Stimulated activated CD4-positive, alpha-beta T cell treated with anti-CD3 and anti-CD28 coated beads, TNF-alpha, amount 100 ng/mL, for 48 hours (primary cell): ENCODE measurements at places on chromosomes 11 and 22.

DNA sequence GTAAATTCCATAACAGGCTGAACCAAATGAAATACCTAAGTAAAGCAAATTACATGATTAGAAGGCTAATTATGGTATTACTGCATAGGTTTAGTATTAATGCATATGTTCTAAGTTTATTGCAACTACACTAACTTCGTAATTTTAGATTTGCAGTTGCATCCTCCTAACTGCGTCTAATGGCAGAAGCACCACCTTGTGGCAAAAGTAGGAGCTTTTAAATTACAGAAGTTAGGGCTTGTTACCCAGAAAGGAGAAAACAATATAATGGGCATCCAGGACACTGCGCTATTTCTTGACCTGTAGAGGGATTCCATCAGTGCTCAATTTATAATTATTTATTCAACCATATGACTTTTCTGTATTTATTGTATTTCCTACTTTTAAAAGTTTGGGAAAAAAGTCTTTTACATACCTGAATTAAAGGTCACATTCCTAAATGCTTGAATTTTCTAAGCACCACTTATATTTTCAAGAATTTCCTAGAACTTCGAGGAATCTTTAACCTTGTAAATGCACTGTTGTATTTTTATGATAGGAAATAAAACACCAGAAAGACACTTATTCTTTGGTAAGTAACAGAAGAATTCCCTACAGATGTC is 16.3 kb upstream of the GPR83 start:
- DNase-seq: no peak

DNA sequence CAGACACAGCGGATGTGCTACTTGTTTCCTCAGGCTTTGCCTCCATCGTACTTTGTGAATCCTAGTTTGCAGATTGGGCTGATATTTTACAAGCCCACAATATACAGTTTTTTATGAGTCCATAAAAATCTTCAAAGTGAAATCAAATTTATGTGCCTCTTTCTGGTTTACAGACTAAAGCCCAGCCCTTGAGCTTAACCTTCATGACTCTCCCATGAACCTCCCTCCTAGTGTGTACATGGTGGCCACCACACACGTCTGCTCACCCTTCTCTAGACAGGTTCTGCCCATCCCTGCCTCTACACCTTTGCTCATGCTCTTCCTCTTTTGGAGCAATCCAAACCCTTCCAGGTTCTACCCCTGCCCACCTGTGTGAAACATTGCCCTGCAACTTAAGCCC is 129.4 kb downstream of the TENM4 start:
- no peak for DNase-seq

DNA sequence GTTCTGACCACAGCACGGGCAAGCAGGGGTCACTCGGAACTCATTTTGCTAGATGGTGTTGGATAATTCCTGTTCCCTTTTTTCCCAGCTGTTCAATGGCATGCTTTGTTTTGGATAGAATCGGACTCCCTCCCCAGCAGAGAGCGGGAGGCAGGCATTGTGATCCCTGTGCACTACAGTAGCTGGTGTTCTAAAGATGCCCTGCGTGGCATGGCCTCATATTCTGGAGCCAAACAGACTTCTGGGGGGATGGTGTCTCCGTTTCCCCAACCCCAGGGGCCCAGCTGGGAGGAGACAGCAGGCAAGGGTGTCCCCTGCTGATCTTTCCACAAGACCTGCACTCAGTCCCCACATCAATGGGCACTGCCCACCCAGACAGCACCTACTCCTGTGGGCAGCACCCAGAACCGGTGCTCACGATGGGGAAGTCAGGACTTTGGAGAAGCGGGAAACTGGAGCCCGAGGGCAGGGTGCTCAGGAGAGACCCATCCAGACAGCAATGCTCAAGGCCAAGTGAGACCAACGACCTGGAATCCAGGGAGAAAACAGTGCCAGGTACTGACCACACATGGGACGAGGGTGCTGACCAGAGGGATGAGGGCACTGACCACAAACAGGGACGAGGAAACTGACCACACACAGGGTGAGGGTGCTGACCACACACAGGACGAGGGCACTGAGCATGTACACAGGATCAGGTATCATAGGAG is 934.9 kb downstream of the BRD1 start:
- DNase-seq: no peak

GRCh38 chr11:79185351-79185750 is 255.5 kb downstream of the TENM4 start:
- DNase-seq: no peak

- DNase-seq: no peak
Observed at GRCh38 chr11:130964058-130964792, 47.9 kb upstream of the SNX19 start.

- DNase-seq: no peak
Observed at GRCh38 chr11:46669711-46670139, 30.7 kb downstream of the ARHGAP1 start.

- no peak for DNase-seq
Observed at GRCh38 chr11:40867991-40868632, 591.3 kb downstream of the LRRC4C start.

DNA sequence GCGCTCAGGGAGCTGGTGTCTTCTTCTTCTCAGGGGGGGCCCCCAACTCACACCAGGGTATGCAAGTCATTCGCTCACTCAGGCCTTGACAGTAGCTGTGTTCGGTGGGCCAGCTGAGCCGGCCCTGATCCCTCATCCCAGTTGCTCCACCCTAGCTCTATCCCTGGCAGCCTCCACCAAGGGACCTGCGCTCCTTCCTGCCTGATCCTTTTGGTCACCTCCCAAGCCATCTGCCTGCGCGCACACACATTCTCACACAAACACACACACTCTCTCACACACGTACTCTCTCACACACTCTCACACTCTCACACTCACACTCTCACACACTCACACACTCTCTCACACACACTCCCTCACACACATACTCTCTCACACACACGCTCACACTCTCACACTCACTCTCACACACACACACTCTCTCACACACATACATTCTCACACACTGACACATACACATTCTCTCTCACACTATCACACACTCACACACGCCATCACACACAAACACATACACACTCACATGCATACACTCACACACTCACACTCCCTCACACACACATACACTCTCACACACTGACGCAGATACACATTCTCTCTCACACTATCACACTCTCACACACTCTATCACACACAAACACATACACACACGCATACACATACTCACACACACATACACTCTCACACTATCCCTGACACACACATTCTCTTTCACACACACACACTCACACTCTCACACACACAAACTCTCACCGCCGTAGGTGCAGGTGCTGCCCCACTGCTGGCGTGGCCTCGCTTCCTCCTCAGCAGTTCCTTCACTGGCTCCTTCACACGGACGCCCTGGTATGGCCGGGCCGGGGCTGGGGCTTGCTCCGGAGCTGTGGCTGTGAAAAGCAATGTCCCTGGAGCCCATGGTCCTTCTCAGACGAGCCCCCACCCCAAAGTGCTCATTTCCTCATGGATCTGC is 20.8 kb downstream of the POU2AF1 start:
- no peak for DNase-seq

GRCh38 chr11:121688055-121688491 is 235.3 kb upstream of the SORL1-AS1 start:
- DNase-seq: no peak

DNA sequence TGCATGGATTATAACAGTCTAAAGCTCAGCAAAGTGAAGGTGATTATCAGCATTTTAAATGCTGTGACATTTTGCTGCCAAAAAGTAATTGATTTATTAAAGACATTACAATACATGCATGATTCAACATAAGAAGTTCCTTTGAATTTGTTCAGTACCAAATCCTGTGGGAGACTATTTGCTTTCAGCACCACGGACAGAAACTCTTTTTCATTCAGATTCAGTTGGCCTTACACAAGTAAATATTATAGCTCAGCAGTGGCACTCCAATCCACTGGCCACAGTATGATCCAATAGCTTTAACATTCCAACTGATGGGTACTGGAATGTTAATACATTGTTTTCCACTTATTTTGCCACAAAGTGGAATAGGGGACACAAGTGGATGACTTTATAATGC is 806.7 kb downstream of the NTM start:
- DNase-seq: no peak

- no peak for DNase-seq
Observed at GRCh38 chr11:8926236-8926635, 6.5 kb downstream of the C11orf16 start.

- no peak for DNase-seq
Observed at GRCh38 chr11:71340086-71340606, 87.8 kb upstream of the SHANK2 start.

GRCh38 chr11:117117681-117118080 is 19.5 kb upstream of the SIK3 start:
- DNase-seq: no peak

- no peak for DNase-seq
Observed at GRCh38 chr22:40300884-40301672, 45.2 kb upstream of the ADSL start.

DNA sequence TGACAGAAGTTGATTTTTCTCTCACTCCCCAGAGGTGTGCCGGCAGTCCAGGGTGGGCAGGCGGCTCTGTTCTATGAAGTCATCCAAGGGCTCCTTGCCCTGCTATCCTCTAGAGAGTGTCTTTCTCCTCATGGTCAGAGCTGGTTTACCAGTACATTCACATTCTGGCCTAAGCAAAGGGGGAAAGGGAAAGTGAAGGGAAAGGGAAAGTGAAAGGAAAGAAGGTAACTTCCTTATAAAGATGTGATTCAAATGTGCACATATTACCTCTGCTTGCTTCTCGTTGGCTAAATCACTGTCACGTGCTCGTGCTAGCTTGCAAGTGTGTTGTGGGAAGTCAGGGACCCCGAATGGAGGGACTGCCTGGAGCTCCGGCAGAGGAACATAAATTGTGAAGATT is 2.9 kb upstream of the HTATIP2 start:
- DNase-seq: no peak

- no peak for DNase-seq
Observed at GRCh38 chr11:27100534-27100933, 59.9 kb downstream of the BBOX1 start.

DNA sequence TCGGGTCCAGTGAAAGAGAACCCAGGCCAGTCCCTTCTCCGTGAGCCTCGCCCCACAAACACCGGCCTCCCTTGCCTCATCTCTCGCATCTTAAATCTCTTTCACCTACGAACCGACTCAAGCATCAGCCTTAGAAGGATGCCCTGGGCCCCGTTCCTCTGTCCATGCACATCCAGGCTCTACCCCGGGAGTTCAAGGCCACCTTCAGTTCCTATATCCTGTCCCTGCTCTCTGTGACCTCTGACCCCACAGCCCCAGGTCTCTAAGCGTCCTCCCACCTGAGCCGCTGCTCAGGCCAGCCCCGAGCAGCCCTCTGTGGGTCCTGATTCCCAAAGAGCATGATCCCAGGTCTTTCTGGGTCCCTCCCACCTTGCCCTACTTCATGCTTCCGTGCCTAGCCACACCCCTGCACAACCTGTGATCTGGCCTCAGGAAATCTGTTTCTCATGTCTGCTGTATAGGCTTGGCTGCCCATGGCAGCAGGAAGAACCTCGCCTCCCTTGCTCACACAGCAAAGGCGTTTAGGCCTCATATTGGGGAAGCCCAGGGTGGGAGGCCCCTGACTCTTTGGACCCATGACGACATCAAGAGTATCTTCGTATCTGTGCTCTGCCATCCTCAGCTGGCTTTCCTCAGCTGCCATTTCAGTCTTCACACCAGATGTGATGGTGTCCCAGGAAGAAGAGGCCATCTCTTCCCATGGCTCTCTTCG is 77.5 kb upstream of the SEPTIN5 start:
- DNase-seq: no peak

DNA sequence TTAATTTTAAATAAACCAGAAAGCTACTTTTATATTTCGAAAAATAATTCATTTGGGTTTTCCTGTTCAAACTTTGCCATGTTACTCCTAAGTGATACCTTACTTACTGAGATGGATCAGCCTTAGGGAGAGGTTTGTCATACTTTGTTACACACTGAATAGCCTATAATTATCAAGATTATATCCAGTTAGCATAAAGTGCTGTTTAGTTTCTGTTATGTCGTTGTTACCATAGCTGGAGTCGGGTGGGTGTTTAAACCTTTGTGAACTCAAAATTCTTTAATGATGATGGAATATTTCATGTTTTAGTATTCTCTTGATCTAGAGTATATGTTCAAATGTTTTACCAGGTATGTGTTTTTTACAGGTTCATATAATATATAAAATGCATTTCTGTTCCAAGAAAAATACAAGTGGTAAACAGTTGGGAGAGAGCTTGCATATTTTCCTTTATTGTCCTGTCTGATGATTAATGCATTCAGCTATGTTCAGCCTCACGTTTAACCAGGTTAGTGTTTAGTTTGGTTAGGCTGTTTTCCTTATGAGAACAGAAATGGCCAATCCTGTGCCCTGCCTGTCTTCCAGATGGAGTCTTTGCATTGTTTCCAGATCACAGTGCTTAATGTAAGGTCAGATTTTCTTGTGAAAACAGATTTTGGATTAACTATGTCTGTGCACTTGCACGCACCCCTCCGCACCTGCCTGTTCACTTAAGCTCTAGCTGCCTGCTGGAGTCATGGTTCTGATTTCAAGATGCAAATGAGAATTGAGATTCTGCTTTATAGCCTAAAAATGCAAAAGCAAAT is 105.6 kb downstream of the ATXN10 start:
- DNase-seq: no peak

DNA sequence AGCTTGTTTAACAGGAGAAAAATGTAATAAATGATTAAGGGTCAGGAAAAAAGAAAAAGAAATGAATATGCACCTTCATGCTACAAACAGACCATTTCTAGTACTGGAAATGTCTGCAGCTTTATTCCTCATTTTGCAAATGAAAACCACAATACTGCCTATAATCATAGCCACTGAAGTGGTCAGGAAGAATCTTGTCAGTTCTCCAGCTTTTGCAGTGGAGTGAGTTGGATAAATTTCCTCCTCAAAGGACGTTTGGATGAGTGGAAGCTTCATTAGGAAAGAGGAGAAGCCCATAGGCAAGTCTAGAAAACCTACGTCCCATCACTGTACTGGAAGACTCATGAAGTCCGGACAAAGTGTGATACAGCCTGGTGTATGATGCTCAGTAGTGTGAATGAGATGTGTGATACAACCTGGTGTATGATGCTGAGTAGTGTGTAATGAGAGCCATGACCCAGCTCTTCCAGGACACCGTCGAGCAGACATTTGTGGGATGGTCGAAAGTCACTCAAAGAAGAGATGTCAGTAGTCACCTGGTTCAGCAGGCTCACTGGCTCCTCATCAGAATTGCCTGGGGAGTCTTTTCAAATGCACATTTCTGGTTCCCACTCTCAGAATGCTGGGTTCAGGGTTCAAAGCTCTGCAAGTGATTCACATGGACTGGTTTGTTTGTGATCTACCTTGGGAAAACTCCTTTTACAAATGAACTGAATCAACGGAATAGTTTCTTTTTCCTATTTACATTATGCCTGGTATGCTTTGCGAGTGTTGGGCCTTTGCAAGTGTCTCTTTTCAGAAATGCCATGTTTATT is 101.3 kb downstream of the PDHX start:
- DNase-seq: no peak

GRCh38 chr22:40176921-40177737 is 596 bp upstream of the TNRC6B start:
- peak; percentile 43 for DNase-seq
